ENCODE measurements at places on chromosomes 5 and 9.

GRCh38 chr5:145806923-145807322, 28.2 kb downstream of the PRELID2 start:
- no peak for DNase-seq

GRCh38 chr9:16884952-16885513, 14.6 kb upstream of the BNC2 start:
- no peak for DNase-seq

GRCh38 chr9:115444959-115445358, 327.0 kb upstream of the TNC start:
- DNase-seq, result peak; percentile 32

DNA sequence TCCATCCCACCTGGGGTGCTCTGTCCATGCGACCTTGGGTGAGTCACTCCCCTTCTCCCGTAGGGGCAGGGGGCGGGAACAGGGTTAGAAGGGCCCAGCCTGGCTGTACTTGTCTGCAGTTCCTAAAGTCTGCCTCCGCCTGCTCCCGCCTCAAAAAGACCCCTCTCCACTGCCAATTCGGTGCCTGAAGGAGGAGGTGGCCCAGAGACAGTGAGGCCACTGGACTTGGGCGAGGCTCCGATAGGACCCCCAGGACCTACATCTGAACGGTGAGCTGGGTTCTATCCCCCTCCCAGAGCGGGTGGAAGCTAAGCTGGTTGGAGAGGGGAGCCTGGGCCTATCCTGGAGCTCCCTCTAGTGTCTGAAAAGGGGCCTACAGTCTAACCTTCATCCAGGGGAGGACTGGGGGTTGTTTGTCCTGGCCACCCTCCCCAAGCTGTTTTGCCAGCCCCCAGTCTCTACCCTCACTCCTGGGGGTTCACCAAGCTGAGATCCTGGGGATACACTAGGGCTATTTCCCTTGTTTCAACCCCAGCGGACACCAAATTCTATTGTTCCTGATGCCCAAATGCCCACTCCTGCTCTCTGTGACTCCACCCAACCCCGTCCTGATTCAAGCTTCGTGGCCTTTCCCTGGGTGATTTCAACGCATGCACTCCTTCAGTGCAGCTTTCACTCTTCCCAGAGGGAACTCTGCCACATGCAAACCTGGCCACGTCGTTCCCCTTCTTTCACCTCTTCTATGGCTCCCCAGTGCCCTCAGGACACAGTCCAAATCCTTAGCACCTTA, 6.1 kb upstream of the CRB2 start:
- DNase-seq, result no peak

- DNase-seq, result no peak
Measured at GRCh38 chr5:181235689-181236366, 7.9 kb downstream of the RACK1 start.

GRCh38 chr9:108953983-108954574, 19.9 kb downstream of the ABITRAM start:
- DNase-seq, result no peak

GRCh38 chr9:136550439-136551289, 4.8 kb upstream of the NOTCH1 start:
- no peak for DNase-seq

GRCh38 chr9:95648225-95648624, 131.5 kb upstream of the PTCH1 start:
- DNase-seq, result no peak

DNA sequence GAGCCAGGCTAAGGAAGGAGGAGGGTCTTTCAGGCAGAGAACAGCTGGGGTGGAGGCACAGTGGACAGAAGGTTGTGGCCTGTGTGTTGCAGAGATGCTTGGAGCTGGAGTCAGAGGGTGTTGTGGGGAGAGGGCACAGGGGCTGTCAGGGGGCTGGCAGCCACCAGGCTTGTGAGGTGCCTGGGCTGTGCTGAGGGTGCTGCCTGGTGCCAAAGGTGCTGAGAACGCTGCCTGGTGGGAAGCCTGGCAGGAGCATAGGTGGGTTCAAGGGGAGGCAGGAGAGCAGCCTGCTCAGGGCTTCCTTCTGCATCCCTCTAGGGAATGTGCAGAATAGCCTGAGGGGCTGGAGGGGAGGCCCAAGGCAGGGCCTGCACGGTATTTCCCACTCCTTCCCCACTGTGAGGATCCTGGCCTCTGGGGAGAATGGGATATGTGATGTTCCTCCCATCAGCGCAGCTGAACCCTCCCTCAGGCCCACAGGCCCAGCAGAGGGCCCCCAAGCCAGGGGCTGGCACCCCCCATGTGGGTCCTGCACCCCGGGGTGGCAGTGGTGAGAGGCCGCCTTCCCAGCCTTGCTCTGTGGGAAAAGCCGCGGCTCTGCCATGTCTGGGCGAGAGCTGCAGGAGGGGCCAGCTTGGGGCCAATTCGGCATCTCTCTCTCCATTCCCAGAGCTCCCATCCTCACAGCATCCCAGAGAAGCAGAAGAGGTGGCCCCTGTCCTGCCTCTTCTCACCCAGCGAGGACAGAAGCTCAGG, 76.3 kb downstream of the CACNA1B start:
- DNase-seq, result no peak
